Activated CD8-positive, alpha-beta memory T cell treated with anti-CD3 and anti-CD28 coated beads for 4 hours (primary cell): ENCODE measurements at places on chromosomes 5 and 9.

DNA sequence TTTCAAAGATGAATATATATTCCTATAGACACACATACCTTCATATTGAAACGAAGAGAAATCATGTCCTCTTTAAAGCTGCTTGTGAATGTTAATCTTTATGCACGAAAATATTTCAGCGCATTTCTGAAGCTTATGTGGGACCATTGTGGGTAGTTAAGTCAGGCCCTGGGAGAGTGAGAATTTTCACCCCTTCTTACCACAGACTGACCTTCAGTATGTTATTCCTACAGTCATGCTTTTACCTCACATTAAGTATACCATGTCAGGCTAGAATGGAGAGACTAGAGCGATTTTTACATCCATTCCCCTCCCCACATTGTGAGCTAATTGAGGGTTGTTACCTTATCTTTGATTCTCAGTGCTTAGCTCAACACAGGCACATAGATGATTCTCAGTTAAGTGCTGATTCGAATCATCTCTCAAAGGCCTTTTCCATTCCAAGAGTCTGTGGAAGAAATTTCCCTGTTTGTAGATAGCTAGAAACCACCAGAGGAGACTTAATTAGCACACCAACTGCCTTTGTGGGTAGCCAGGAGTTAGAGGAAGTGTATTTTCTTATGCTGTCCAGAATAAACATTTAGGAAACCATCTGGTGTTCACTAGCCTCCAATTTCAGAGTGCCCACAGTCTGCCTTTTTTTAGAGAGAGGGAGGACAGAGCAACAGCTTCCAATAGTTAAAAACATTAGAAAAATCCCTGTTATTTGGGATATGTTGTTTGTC is 110.5 kb downstream of the MEGF10 start:
- DNase-seq, result no peak

GRCh38 chr5:172764861-172765765 is 5.9 kb downstream of the DUSP1 start:
- peak; percentile 87 for DNase-seq

GRCh38 chr5:122584411-122585300 is 190.2 kb upstream of the SNX2 start:
- DNase-seq, result no peak

DNA sequence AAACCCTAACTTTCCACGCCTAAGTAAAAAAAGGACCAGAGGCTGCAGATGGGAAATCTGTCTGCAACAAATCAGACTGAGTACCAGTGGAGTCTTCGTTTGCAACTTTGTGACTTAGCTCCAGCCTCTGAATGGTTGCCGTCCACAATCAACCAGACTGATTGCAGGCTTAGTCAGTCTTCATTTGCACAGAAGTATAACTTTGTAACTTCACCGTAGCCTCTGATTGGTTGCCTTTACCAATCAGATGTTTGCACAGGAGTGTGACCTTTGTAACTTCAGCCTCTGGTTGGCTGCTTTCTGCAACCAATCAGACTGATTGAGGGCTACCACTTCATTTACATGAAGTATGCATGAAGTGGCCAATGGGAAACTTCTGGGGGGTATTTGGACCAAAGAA is 53.7 kb downstream of the TGFBR1 start:
- no peak for DNase-seq

DNA sequence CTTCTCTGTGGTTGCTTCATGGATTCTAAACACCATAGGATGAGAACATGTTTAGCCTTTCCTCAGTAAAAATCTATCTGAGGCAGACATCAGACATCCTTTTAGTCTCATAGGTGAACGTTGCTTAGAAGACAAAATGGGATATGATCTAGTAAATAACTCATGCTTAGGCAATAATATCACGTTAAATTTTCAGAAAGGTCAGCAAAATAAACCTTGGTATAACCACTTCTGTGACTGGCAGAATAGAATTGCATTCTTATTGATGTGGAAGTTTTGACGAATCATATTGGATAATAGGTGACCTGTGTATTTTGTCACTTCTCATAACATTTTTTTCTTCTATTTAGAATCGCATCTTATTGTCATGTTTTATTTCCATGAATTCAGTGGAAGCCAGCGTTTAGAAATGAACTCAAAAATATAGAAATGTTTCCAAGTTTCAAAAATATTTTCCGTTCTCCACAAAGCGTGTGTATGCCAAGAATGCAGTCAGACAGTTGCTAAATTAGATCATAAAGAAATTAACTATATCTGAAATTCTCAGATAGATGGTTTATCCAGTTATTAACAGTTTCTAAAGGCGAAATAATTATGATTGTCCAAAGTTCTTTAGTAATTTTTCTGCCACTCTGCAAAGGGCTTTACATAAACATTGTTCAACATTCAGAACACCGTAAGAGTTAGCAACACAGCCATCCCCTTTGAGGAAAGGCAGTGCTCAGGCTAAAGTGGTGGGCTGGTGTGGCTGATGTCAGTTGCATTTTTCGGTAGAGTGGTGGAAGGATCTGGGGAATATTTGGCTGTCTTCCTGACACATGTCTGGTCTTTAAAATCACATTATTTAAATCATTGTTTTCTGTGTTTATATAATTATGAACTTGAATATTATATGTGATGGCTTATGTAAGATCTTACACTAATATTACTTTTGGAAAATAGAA is 827.2 kb downstream of the MTRR start:
- DNase-seq, result no peak

- no peak for DNase-seq
These were observed 428.2 kb upstream of the IRX4 start for GRCh38 chr5:2310946-2311345.

DNA sequence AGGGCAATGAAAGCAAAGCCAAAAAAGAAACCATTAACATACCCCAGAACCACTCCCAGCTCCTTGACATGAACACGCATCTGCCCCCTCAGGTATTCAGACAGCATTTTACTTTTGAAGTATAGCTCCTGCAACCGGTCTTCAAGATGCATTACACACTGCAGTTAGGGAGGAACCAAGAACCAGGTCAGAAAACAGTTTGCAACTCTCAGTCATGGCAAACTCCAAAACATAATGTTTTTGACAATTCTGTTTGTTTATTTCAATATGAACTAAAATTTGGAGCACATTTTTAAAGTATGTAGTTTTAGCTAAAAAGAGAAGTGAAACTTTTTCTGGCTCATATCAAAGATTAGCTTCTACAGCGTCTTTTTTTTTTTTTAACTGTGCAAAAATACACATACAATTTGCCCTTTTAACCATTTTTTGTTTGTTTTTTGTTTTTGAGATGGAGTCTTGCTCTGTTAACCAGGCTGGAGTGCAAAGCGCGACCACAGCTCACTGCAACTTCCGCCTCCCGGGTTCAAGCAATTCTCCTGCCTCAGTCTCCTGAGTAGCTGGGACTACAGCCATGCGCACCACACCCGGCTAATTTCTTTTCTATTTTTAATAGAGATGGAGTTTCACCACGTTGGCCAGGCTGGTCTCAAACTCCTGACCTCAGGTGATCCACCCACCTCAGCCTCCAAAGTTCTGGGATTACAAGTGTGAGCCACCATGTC is 12.2 kb upstream of the RAPGEF6 start:
- DNase-seq, result no peak

DNA sequence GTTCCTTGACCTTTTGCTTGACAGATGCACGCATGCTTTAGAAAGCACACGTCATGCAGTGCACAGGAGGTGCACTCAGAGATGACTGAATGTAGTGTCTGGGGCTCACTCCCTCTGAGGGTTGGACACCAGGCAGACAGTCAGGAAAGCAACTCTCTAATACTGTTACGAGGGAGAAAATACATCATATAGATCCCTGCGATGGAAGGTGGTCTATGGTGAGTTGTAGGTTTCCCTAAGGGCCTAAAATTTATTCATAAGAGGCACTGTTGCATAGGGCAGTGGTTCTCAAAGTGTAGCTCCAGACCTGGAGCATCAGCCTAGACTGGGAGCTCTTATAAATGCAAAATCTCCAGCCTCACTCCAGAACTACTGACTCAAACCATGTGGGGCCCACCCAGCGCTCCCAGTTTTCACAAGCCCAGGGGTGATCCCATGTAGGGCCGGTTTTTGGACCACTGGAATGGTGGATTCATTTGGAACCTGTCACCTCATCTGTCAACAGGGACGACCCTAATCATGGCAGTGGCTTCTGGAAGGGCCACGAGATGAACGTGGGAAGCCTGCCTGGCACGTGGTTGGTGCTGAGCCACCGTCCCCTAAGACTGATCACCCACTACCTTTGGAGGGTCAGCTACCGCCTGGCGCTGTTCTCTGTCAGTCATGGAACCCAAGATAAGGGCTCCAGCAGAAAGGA is 16.8 kb upstream of the PHF19 start:
- DNase-seq, result no peak

GRCh38 chr5:86917117-86917579 is 299.4 kb downstream of the COX7C start:
- DNase-seq, result no peak

DNA sequence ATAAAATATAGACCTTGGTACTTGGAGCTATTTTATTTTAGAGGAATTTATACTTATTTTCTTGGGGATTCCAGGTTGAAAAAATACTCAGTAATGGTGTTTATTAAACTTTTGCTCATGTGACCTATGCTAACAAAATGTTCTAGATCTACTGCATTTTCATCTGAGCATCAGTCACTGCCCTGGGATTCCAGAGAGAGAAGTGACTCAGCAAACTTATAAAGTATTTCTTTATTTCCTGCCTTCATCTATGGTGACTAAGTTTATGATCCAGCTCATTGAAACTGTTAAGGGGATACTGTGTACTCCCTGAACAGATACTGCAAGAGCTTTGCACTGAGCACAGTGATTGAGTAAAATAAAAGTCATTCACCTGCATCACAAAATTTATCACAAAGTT is 298.5 kb upstream of the CDH18 start:
- DNase-seq, result no peak

DNA sequence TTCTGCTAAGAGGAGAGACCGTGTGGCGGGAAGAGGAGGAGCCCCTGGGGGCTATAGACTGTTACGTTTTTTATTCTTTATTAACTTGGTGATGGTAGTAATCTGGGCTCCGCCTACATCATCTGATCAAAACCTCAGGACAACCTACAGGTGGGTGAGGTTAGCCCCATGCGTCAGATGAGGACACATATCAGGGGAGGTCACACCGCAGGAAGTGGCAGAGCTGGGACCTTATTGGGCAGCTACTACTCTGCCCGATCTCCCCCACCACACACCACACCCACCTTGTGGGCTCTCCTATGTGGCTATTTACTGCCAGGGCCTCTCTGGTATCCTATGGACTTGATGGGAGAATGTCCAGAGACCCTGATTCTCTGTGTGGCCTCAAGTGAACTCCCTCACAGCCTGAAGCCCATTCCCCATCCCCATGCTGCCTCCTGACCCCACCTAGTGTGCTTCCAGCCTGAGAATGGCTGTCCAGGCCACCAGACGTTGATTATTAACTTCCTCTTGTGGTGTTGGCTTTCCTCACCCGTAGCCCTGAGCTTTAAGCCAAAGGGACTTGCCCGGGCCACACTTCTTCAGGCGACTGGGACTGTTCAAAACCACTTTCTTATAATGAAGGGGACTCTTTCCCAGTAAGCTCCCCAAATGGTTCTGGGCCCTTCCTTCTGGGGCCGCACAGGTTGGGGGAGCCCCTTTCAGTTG is 8.2 kb downstream of the UNC5A start:
- no peak for DNase-seq

DNA sequence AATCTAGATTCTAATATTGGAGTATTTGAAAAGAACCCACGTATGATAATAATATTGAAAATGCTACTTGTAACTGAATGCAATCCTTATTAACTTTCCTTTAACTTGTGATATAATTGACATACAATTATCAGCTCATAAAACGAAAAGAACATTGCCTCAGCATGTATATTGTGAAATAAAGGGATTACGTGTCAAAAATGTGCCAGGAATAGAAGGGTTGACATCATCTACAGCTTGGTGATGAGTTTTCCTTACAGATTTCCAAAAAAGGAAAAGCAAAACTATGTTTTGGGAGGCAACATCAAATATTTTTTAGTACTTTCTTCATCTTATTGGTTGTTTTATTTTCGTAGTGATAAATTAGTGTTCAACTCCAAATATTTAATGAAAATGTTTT is 266.0 kb upstream of the PTGER4 start:
- DNase-seq, result no peak

GRCh38 chr5:30103052-30103451 is 1090.4 kb upstream of the CDH6 start:
- no peak for DNase-seq

DNA sequence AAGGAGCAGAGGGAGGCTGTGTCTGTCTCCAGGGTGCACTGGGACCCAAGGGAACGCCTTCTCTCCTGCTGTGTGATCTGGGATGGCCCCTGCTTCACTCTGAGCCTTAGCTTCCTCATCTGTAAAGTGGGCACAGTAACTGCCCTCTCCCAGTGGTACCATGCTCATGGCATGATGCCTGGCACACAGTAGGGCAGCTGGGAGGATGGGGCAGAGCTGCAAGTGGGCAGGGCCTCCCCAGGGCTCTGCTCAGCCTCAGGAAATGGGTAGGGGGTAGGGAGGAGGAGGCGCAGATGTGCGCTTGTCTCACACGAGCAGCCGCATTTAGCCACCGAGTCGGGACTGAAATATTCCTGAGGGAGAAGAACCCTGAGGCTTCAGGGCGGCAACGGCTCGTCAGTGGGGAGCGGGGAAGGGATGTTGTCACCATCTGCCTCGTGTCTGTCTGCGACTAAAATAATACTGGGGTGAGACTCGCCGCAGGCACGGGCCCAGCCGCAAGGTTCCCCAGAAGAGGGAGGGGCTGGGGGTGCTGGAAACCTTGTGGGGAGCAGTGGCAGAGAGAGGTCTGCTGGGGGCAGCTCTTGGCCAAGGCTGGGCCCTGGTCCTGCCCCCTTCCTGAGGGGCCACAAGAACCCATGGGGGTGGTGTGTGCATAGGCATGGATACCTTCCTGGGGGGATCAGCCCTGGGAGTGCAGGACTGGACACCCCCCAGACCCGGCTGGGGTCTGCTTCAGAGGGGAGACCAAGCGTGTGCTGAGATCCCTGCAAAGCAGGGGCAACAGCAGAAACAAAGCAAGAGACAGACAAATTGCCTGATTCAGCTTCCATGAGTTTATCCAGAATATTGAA is 55.2 kb upstream of the PSD2 start:
- DNase-seq, result no peak

DNA sequence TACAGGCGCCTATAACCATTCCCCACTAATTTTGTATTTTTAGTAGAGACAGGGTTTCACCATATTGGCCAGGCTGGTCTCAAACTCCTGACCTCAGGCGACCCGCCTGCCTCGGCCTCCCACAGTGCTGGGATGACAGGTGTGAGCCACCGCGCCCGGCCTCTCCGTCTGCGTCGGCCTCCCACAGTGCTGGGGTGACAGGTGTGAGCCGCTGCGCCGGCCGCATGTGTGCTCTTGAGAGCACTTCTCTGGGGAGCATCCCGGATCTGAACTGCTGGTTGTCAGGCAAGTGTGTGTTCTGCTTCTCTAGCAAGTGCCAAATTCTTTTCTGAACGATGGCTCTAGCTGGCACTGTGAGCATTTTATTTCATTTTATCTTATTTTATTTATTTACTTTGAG is 3.7 kb upstream of the ENTPD2 start:
- no peak for DNase-seq

DNA sequence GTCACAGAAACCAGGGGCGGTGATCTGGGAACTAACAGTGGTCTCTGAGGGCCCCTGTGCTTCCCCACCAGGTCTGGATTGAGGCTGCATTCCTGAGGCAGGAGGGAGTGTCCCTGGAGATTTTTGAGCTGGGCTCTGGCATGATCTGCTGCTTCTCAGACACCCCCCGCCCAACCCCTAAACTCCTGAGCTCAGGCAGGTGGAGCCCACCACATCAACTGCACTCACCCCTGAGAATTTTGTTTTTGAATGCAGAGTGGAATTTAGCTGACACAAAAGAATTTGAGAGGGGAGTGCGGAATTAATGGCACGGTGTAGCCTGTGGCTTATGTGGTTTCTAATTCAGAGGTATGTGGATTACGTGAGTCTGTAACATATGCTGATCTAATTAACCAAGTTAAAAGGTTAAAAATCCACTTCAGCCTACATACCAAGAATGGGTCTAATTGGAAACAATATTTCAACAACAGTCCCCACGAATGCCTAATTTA is 23.9 kb upstream of the CTSL start:
- no peak for DNase-seq
